ENCODE measurements at places on chromosomes 3 and 15.

- DNase-seq: no peak
Observed at GRCh38 chr15:99486371-99487336, 79.1 kb upstream of the MEF2A start.

- no peak for DNase-seq
Observed at GRCh38 chr15:63669074-63669473, 71.9 kb downstream of the FBXL22 start.

DNA sequence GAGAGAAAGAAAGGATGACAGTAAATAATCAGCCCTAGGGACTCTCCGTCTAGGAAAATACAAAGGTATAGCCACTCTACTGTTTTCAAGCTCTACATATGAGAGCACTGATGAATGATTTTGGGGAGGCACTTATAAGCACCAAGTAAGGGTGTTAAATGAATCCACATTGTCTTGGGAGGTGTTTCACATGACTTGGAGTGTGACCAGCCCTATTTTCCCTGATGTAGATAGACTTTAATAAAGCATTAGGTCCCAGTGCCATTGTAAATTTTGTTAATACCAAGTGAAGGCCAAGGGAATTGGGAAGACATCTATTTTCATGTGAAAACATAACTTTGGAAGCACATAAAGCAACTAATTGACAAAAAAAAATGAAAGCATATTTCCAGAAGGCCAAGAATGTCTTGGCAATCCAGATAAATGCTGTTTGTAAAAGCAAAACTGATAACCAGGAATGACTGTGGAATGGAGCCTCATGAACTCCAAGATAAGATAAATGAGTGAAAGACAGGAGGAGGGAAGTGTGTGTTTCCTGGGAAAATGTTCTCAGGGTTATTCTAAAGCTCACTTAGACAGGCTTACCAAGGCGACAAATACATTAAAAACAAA is 96.0 kb upstream of the MYZAP start:
- no peak for DNase-seq

- DNase-seq: no peak
Observed at GRCh38 chr15:49452595-49452994, 29.6 kb downstream of the FGF7 start.

DNA sequence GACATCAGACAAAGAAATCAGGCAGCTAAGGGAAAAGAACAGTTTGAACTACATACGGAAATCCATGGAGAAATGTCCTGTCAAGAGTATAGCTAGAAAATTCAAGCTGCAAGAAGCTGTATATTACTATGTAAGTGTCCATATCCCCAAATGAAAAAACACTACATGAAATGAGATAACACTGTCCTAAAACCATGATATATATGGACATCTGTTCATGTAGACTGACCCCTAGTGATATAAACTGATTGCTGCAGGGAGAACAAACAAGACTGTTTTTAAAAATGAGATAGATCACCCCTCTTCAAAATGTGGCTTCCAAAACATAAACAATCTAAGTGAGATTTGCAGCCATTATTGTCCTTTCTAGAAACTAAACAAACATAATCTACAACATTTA is 985.6 kb downstream of the EPHA3 start:
- no peak for DNase-seq

- no peak for DNase-seq
Observed at GRCh38 chr15:25810631-25811091, 52.5 kb downstream of the ATP10A start.

- DNase-seq: no peak
Observed at GRCh38 chr15:91887921-91888373, 34.4 kb downstream of the SLCO3A1 start.

- no peak for DNase-seq
Observed at GRCh38 chr15:76286271-76286879, 24.9 kb downstream of the ETFA start.

DNA sequence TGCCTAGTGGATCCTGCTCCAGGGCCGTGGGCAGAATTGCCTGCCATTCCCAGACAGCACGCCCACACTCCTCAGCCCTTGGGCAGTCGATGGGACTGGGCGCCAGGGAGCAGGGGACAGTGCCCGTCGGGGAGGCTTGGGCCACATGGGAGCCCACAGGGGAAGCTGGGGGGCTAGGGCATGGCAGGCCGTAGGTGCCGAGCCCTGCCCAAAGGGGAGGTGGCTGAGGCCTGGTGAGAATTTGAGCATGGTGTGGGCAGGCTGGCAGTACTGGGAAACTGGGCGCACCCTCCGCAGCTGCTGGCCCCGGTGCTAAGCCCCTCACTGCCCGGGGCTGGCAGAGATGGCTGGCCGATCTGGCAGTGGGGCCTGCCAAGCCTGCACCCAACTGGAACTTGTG is 1225.9 kb upstream of the EPHA6 start:
- DNase-seq: no peak

GRCh38 chr3:100440895-100441294 is 39.6 kb downstream of the LNP1 start:
- no peak for DNase-seq

DNA sequence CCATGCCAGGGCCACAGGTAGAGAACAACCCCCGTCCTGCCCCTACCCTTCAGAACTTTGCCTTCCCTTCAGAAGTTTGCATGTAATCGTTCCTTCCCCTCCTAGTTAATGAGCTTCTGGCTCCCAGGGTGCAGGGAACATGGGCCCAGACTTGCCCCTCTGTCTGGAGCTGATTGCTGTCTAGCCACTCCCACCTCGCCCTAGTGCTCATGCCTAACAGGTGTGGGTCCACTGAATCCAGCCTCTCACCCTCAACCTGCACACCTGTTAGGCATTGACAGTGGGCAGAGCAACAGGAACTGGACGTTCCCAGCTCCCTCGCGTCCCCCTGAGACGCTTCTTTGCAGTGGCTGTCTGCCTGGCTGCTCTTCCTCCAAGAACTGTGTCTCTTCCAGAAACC is 40.3 kb downstream of the WNT5A start:
- no peak for DNase-seq

DNA sequence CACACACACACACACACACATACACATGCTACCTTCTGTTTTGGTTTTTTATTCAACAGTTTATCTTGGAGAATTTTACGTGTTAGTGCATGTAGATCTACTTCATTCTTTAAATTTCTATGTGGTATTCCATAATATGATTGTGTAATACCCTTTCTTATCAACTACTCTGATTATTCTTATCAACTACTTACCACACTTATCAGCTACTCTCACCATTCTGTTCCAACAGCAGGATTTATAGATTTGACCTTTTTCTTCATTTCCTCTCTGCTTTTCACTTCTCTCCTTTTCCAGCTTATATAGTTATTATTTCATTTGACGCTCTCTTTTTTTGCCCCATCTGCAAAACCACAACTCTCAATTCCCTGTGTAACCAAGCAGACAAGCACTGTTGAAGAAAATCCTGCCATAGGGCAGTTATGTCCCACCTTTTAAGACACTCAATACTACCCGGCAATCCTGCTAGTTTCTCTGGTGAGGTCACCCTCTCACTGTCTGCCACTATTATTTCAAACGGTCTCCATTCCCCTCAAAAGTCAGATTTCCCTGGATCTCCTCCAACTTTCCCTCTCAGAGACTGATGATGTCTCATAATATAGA is 56.9 kb upstream of the SATB1 start:
- DNase-seq: no peak

- no peak for DNase-seq
Observed at GRCh38 chr3:154421083-154421482, 8.9 kb downstream of the GPR149 start.

GRCh38 chr3:176286476-176287085 is 910.7 kb downstream of the TBL1XR1 start:
- no peak for DNase-seq

DNA sequence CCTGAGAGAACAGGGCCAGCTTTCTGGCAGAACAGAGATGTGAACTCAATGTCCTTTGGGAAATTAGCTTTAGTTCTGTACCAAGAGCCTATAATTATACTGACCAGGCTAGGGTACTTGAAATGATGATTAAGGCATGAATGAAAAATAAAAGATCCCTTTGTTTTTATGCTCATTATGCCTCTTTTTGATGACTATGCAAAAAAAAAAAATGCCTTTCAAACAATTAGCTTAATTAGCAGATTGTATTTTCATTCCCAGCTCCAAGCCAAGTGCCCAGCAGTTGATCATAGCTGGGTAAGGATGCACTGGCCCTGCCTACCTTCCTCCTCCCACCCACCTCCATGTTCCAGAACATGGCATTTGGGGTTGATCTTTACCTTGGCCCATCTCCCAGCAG is 56.8 kb downstream of the LYZL4 start:
- no peak for DNase-seq

DNA sequence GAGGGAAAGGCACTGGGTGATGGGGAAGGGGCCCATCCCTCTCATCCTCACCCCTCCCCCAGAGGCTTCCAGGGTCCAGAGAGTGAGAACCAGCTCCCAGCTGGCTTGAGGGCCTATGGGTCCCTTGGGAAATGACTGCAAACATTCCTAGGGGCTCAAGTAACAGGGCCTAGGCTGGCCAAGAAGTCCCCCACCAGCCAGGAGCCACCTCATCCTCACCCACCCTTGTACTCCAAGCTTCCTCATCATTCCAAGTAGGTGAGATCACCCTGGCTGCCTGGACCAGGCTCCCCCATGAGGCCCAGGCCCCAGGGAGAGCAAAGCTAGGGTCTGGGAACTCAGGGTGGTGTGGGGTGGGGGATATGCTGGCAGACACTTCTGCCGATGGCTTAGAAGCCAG is 14.8 kb downstream of the LOXL1 start:
- no peak for DNase-seq
